ENCODE measurements at places on chromosomes 5 and 9.

DNA sequence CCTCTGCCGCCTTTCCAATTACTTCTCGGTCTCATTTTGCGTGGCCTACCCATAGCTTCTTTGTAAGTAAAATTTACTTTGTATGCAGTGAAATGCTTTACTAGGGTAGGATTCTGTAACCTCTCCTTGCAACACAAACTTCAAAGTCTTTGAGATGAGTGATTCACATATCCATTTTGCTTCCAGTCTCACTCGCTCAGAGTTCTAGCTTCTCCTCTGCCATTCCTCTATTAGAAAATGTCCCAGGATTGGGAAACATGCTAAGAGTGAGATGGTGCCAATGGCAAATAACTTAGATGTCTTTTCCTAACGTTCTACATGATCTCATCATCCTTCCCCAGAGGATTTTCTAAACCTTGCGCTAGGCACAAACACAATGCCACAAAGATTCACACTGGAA lies 270.5 kb upstream of the SLC30A5 start:
- DNase-seq = no peak

DNA sequence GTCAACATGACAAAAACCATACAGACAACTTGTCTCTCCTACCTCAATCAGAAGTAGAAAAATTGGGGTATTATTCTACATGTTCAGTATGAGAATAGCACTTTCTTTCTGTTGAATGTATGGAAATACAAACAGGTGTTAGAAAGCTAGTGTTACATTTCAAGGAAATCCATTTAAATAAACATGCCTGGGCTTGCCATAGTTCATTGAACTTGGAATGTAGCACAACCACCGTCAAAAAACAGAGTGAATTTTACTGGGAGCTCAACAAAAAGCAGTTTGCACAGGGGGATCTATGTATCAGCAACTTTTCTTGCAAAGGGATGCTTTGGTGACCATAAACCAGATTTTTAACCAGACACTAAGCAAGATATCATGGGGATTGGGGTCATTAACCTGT lies 307.9 kb upstream of the SMARCA2 start:
- DNase-seq = no peak

GRCh38 chr9:118271331-118271730 lies 567.1 kb downstream of the TLR4 start:
- no peak for DNase-seq

DNA sequence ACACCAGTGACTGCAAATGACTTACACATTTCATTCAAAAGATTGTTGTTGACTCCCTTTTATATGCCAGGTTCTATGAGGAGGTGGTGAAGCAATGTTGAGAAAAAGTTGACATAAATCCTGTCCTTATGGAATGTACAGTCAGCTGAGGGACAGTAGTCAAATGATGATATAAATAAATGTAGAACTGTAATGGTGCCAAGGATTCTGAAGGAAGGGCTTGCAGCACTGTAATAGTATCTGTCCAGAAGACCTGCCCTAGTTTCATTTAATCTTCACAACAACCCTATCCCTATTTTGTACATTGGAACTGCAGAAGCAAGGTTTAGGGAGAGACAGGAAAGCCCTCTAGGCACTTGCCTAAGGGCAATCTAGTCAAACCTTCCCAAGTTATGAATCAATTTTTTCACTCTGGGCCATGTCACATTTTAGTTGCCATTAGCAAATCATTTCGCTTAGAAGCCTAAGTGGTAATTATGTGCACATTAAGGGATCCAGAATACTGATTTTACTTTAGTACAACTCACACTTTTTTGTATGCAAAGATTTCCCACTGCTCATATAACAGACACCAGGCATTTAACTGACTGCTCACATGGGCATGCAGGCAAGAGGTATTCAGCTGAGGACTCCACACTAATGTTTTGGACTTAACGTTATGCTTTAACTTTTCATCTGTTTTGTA lies 34.5 kb upstream of the LIFR start:
- no peak for DNase-seq

- DNase-seq = no peak
These were observed 149.8 kb downstream of the ICE1 start for GRCh38 chr5:5572010-5572865.

- no peak for DNase-seq
These were observed 37.1 kb upstream of the RAPGEF6 start for GRCh38 chr5:131671994-131672655.

GRCh38 chr9:19161257-19162025 lies 34.1 kb upstream of the PLIN2 start:
- no peak for DNase-seq

DNA sequence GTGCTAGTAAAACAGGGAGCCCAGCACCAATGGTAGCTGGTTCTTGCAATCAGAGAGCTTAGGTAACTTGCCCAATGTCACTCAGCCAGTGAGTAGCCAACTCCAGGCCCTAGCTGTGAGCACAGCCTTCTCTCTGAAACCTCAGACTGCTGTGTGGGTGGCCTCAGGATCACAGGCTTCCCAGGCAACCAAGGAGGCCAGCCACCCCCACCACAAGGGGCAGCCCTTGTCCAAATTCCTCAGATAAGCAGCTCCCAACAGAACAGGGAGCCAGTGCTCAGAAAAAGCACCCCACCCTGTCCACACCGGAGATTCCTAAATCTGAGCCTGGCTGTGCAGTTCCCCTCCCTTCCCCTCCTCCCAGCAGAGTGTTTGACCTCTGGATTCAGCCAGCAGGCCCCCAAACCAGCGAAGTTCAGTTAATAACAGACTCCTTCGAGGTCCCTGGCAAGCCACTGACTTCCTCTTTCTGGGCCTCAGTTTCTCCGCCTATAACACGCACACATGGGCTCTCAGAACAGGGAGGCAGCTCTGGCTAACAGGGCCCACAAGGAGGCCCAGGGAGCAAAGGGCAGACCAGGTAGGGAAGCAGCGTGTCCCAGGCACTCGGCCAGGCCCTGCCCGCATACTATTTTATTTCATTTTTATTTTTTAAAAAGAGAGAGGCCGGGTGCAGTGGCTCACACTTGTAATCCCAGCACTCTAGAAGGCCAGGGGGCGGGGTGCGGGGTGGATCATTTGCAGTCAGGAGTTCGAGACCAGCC lies 2.7 kb downstream of the EEIG1 start:
- no peak for DNase-seq

GRCh38 chr5:119329666-119330065 lies 26.2 kb upstream of the TNFAIP8 start:
- no peak for DNase-seq

DNA sequence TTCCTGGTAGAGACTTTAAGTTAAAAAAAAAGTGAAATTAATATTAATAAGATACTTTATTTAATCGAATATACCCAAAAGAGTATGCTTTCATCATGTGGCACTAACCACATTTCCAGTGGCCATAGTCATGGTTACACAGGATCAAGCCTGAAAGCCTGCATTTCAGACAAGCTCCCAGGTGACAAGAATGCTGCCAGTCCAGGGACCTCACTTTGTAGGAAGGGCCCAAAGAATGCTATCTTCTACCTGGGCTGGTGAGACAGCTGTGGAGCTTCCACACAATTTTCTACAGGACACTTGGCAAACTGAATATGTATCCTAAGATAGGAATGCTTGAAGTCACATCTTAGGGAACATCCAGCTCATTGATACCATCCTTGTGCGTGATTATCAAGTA lies 203.8 kb downstream of the AUH start:
- no peak for DNase-seq

GRCh38 chr5:25029004-25029403 lies 384.2 kb upstream of the CDH10 start:
- no peak for DNase-seq

DNA sequence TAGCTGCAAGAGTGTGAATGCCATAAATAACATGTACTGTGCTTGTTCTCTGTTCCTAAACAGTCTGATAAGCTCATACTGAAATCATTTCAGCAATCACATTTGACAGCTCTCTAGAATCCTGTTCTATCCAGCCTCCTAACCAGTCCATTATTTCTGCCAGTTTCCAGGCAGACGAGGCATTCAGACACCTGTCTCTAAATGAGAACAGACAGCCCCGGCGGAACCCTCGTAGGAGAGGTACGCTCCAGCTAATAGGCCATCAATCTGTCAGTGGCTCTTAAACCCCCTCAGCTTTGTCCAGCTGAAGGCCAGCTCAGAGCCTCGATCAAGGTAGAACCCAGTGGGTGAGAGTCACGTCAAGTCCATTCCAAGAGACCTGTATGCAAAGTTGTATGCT lies 272.3 kb downstream of the GLIS3 start:
- DNase-seq = no peak

GRCh38 chr5:107468276-107468675 lies 202.5 kb downstream of the EFNA5 start:
- no peak for DNase-seq

DNA sequence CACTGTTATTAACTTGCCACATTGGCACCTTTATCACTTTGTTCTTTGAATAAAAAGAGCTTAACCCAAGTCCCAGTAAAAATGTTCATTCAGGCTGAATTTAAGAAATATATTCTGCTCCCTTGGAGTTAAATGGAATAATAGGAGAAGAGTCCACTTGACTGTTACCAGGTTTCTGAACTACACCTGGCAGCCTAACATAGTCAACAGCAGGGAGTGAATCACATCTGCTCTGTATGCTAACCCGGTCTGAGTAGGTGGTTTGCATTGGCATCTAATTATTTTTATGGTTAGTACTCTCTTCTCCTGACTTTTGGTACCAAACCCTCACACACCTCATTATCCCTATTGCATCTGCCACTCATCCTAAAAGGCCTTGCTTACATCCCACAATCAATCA lies 86.7 kb downstream of the STK32A start:
- DNase-seq = no peak

Data from NCI-H1930 (cell line).